ENCODE measurements at places on chromosomes 5 and 9.
A peak's percentile ranks its signal among the peaks of the same experiment; 100 is the strongest.

DNA sequence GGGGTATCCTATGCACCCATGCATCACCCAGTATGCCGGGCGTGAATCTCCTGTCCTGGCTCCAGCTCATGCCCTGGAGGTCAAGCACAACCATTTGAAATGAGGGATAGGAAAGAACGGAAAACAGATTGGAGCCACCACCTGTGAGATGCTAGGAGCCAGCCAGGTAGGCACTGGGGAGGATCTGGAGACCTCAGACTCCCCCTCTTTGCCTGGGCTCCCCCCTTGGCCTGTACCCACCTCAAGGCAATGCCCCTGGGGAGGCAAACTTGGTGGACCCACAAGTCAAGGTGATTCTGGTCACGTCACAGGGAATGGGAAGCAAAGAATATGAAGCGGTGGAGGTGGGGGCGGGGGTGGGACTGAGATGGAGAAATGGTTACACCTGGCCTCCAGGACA is 92.6 kb downstream of the PAX5 start:
- no peak for DNase-seq

GRCh38 chr9:118423021-118423420 is 718.8 kb downstream of the TLR4 start:
- no peak for DNase-seq

- no peak for DNase-seq
These were observed 6.0 kb downstream of the TMEM171 start for GRCh38 chr5:73126381-73126780.

- peak; percentile 54 for DNase-seq
These were observed 1.5 kb downstream of the NFIL3 start for GRCh38 chr9:91421971-91422757.

DNA sequence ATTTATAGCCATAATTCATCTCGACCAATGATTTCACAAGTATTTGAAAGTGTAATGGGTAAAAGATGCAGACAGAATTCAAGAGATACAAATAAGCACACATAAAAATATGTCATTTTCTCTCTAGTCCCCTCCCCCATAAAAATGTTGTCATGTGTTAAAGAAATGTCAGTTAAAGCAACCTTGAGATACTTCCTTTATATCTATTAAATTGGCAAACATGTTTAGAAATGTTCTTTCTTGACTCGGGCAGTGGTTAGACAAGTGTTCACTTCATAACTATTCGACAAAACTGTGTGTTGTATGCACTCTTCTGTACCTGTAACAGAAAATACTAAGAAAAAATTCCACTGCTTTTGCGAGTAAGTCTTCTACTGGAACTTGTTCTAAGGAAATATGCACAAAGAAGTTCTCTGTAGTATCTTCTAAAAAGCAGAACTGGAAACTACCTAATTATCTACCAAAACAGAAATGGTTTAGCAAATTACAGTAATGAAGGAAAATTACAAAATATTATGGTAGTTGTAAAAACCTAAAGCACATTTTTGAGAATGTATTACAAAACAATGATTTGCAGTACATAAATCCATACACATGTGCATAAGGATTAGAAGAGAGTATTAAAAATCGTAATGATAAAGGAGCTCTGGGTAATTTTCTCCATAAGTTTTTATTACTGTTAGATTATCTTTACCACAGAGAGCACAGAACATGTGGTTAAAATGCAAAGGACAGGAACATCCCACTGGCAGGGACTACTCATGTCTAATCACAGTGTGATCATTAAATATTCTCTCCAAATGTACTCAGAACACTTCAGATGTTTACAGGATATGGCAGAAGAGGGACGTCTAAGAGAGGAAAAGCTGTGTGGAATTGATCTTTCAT is 35.9 kb downstream of the FBXW2 start:
- DNase-seq, result peak; percentile 51

GRCh38 chr5:123578390-123578789 is 66.4 kb downstream of the CSNK1G3 start:
- no peak for DNase-seq

- no peak for DNase-seq
These were observed 95.3 kb upstream of the SLC28A3 start for GRCh38 chr9:84435902-84436301.

- no peak for DNase-seq
These were observed 13.5 kb downstream of the SRFBP1 start for GRCh38 chr5:121975294-121975693.

GRCh38 chr9:136222906-136223285 is 18.0 kb upstream of the LHX3 start:
- no peak for DNase-seq

GRCh38 chr5:67038817-67039603 is 157.6 kb downstream of the CD180 start:
- no peak for DNase-seq

DNA sequence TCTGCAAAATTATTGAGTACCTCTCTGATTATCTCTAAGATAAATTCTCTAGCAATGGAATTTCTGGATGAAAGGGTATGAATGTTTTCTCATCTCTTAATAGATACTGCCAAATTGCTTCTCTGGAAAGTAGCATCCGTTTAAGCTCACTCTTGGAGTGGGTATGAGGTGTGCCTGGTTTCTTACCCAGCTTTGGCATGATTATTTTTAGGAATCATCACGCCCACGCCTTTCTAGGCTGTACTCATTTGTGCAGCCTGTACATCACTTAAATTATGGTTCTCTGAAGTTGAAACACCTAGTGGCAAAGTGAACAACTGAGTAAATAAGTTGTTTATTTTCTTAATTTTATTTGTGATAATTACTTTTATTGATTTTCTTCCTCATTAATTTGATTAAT is 156.5 kb upstream of the IL12B start:
- no peak for DNase-seq

GRCh38 chr5:154284433-154284832 is 93.9 kb downstream of the GALNT10 start:
- peak; percentile 15 for DNase-seq

DNA sequence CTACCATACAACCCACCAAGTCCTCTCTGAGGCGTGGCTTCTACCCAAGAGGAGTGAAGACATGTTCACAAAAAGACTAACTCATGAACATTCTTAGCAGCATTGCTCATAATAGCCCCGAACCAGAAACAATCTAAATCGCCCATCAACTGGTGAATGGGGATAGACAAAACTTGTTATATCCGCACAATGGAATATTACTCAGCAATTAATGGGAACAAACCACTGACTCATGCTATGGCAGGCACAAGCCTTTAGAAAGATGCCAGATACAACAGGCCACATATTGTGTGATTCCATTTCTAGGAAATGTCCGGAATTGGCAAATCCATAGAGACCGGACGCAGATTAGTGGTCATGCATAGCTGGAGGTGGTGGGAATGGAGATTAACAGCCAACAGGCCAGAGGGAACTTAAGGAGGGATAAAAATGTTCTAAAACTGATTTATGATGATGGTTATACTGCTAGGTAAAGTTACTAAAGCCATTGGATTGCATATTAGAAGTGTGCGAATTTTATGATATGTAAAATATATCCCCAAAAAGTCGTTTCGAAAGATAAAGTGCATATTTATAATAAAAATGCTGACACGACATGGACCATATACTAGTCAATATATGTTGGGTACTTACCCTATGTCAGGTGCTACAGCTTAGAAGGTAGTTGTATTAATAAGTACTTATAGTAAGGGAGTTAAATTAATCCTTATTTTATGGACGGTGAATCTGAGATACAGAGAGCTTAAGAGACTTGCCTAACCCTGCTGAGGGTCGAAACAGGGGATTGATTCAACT is 55.4 kb downstream of the LHX2 start:
- DNase-seq, result no peak

GRCh38 chr5:179244044-179244443 is 101.2 kb downstream of the ADAMTS2 start:
- DNase-seq, result no peak

- peak; percentile 61 for DNase-seq
These were observed at the start of gene CERCAM for GRCh38 chr9:128420651-128421481. CERCAM (plus strand) TSS chr9:128420857; CDS start chr9:128420878, 21 bp downstream.

All from hematopoietic multipotent progenitor cell treated with erythropoietin and hydrocortisone succinate and interleukin-3 and kit ligand, for 6 days (in vitro differentiated cells).